ENCODE measurements at places on chromosomes 6 and 20. TPM values are rescaled to one million over a fixed set of nuclear protein-coding genes. Genes with fewer than 3 reads are reported as not detected.

DNA sequence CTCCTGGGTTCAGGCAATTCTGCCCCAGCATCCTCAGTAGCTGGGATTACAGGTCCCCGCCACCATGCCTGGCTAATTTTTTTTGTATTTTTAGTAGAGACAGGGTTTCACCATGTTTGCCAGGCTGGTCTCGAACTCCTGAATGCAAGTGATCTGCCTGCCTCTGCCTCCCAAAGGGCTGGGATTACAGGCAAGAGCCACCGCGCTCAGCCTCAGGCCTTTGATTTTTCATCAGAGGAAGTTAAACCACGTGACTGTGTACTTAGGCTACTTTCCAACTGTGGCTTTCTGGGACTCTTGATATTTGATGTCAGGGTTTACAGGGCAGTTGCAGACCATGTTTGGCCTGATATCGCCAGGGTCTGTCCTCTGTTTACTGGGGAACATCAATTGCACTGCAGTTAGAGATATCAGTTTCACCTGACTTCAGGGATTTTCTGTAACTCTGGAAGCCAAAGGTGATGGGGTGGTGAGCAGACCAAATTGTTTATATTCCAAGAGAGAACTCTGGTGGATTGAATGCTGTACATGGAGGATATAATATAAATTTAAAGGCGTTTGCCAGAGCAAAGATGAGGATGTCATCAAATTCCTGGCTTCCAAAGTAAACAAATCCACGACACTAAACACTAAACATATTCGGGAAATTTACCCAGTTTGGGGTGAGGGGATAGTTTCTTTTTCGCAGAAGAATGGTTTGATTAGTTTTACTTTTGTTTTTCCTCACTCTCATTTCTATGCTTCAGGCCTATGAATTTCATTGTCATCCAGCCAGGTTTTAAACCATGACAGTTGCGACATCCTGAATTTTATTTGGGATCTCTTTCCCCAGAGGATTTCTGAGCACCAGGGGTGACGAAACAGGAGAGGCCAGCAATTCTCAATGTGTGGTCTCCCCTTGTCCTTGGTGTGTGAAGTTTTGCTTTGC lies 4.2 kb downstream of the PSMF1 start:
- DNase-seq: peak; percentile 71

DNA sequence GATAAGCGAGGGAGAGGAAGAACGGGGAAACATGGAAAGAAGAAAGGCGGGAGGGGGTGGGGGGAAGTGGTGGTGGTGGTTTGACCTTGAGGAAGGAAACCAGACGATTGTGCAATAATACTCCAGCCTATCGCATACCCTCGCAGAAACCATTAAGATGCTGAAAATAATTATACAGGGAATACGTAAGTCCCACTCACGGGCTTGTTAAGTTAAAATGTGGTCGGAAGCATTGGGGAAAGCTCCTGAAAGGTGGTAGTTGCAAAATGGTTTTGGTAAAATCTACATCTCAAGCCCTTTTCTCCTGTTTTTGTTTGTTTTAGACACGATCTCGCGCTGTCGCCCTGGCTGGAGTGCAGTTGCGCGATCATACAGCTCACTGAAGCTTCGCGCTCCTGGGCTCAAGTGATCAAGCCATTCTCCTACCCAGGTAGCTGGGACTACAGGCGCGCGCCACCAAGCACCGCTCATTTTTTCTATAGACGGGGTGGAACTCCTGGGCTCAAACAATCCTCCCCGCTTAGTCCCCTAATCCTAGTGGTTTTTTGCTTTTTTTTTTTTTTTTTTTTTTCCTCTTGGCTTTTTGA lies 128.9 kb upstream of the ZNF184 start:
- DNase-seq: peak; percentile 12

MTG2 gene
- 32.9 TPM for total RNA-seq

DNA sequence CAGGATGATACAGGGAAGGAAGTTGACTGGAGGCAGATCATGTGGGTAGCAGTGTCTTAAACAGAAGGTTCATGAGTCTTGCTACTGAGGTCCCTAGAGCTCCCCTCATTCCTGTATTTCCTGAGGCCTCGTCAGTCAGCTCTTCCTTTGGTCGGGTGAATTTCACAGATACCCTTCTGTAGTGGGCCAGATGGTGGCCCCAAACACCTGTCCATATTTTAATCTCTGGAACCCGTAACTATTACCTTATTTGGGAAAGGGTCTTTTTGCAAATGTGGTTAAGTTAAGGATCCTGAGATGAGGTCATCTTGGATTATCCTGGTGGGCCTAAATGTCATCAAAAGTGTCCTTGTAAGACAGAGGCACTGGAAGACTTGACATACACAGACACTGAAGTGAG lies 9.6 kb downstream of the KCNS1 start:
- no peak for DNase-seq

GRCh38 chr6:27866357-27867050 lies 45.7 kb downstream of the OR2B2 start:
- DNase-seq: peak; percentile 70

ACOT8 gene
- total RNA-seq: 45.3 TPM

- peak; percentile 19 for DNase-seq
Measured at GRCh38 chr6:30885999-30886896, 1.9 kb downstream of the DDR1 start.

DNA sequence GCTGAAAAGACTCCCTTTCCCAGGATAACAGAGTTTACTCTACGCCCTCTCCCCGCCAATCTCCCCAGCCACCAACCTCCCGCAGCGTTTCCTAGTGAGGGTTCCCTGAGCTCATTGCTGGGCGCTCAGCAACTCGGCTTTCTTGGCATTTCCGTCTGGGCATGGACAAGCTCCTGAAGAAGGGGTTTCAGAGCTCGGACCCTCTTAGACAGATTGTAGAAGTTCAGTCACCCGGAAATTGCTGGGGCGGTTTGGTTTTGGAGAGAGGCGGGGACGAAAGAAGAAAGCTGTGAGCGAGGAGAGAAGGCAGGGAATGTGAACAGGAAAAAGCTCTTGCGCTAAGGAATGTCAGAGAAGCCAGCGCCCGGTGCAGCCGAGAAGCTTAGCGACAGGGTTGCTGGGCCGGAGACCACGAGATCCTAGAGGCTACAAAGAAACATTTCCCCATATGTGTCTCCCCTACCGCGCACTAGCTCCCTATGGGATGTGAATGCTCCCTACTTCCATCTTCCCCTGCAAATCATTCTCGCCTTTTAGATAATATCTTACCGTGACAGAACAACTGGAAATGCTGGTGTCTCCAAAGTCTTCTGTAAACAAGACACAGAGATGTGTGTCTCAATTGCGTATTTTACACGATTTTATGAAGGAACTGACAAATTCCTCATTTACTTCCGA lies 15.8 kb downstream of the POM121L2 start:
- peak; percentile 73 for DNase-seq

DNA sequence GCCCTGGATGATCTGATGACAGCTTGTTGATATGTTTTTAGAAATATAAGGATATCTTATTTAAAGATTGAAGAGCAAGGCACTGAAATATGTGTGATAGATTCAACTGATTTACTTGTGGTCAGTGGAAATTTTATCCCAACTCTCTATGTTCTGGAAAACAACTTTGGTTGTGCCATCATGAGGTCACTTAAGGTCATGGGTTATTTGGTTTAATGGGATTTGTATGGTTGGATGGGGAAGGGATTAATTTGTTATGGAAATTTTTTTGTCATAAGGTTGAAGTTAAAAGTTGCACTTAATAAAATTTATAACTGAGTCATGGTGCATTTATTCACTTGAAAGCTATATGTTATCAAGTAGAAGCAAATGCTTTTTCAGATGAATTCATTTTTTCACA lies 214.3 kb upstream of the LAMP5 start:
- no peak for DNase-seq

DNA sequence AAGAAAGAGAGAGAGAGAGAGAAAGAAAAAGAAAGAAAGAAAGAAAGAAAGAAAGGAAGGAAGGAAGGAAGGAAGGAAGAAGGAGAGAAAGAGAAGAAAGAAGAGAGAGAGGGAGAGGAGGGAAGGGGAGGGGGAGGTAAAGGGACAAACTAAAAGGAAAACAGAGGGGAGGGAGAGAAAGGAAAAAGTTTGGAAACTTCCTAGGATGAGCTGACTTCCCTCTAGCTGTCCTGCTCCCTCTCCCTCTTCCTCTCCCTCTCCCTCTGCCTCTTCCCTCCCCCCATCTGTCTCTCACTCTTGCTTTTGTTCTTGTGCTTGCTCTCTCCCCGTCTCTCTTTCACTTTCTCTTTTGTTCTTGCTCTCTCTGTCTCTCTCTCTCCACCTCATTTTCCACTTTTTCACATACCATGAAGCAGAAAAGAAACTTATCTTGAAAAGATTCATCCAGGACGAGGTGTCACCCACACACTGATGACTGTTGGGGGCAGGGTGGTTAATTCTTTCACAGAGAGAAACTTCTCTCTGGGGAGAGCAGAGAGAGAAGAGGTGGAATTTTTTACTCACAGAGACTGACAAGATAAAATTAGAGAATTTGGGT lies 56.4 kb upstream of the DUSP22 start:
- DNase-seq: peak; percentile 66

GRCh38 chr6:127716465-127716864 lies 139.5 kb downstream of the C6orf58 start:
- no peak for DNase-seq

BMP5 gene
- total RNA-seq: 112 TPM

- DNase-seq: peak; percentile 25
Measured at GRCh38 chr6:166476634-166477215, 94.0 kb upstream of the MPC1 start.

- DNase-seq: no peak
Measured at GRCh38 chr6:114407426-114408035, 64.7 kb upstream of the HS3ST5 start.

DNA sequence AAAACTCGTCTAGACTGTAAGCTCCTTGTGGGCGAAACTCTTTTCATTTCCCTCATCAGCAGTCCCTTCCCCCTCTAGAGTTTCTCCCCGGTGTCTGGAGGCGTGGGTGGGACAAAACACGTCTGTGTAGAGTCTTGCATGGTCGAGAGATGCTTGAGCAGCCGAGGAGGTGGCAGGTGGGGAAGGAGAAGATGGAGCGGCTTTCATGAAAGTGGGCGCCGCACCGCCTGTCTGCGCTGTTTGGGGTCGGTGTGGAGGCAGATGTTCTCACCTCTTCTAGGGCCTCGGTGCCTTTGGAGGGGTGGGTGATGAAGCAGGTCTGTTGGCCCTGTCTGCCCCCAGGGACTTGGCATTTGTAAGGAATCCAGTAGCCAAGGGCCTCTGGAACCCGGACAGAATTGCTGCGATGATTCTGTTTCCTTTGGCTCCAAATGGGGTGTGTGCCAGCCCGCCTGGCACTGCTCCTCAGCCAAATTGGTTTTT lies 1.2 kb downstream of the BRPF3 start:
- DNase-seq: no peak

DNA sequence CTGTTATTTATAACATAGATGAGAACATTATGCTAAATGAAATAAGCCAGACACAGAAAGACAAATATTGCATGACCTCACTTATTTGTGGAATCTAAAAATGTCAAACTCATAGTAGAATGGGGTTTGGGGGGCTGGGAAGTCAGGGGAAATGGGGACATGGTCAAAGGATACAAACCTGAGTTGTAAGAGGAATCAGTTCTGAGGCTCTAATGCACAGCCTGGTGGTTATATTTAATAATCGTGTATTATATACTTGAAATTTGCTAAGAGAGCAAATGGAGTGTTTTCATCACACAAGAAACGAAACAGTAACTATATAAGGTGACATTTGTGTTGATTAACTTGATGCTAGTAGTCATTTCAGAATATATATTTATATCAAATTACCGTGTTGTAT lies 40.8 kb upstream of the GFOD1 start:
- no peak for DNase-seq

SIM1 gene
- not detected for total RNA-seq

DNA sequence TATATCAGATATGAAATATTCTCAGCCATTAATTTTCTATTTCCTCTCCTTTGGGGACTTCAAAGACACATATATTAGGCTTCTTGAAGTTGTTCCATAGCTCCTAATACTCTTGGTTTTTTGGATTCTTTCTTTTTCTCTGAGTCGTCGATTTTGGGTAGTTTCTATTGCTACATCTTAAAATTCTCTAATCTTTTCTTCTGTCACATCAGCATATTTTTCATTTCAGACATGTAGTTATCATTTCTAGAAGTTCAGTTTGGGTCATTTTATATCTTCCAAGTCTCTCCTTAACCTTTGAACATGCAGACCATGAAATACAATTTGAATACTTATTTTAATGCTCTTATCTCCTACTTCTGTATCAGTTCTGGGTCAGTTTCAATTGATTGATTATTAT lies 38.9 kb upstream of the SCRT2 start:
- DNase-seq: no peak

DNA sequence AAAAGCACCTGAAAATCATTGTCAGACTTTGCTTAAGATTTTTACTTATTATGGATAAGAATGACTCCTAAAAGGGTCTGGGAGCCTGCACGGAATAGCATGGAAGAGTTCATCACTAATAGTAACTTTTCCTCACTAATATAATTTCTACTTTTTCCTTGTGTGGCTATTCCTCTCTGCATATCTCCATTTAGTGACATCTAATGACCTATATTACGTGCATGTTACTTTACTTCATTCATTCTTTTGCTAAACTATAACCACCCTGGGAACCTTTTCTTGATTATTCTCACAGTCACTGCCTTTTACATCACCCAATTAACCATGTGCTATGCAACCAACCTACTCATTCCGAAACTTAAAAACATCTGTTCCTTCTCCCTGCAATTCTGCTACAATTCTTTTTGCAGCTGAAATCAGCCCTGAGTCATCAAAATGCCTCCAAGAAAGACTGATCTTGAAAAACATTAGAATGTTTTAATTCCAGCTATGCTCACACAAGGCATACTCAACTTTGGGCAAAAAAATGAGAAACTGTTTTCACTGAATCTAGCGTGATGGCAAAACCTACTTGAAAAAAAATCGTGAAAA lies 313.3 kb downstream of the RNGTT start:
- no peak for DNase-seq

DNA sequence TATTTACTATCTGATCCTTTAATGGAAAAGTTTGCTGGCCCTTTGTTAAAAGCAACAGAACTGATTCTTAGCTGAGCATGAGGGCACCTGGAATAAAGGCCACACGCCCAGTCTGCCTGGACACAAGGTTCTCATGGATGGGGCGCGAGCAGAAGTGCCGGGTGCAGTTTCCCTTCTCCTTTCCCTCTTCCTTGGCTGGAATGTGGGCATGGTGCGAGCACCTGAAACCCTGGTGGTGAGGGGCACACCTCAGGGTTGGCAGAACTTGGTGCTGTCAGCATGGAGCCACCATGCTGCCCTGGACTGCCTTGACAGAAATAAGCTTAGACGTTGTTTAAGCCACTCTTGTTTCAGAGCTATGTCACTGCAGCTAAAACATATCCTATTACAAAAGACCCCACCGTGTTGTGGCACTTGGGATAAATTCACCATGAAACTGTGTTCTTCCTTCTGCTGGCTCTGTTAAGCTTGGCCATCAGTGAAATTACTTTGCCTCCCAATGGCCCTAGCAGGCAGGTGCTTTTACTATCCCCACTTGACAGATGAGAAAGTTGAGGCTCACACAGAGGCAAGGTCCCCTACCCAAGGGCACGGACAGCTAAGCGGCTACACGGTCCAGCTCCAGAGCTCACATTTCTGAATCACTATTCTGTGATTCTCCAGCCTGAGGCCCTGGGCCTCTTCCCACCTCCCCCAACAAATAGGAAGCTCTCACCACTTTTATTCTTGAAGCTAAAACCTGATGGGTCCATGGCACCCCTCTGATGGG lies 115.9 kb downstream of the PREX1 start:
- no peak for DNase-seq

Data from cardiac muscle cell (in vitro differentiated cells and primary cell).